ENCODE measurements at places on chromosomes 1 and 21.

DNA sequence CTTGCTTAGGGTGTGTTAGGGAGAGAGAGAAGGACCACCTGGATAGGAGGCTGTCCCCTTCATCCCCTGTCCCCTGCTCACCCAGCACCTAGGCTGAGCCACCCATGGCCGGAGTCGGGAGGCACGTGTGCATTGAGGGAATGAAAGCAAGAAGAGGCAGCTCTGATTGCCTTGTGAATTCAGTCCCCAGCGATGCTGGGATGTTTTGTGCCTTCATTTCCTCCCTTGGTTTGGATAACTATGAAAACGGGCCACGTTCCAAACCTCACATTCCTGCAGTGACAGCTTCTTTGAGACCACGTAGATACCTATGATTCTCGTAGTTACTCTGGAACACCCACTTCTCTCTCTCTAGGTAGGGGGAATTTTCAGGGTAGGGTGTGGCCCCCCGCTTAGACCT is 67.1 kb downstream of the MAN1C1 start:
- no peak for DNase-seq

- DNase-seq = no peak
Observed at GRCh38 chr1:29356663-29357062, 120.3 kb downstream of the PTPRU start.

DNA sequence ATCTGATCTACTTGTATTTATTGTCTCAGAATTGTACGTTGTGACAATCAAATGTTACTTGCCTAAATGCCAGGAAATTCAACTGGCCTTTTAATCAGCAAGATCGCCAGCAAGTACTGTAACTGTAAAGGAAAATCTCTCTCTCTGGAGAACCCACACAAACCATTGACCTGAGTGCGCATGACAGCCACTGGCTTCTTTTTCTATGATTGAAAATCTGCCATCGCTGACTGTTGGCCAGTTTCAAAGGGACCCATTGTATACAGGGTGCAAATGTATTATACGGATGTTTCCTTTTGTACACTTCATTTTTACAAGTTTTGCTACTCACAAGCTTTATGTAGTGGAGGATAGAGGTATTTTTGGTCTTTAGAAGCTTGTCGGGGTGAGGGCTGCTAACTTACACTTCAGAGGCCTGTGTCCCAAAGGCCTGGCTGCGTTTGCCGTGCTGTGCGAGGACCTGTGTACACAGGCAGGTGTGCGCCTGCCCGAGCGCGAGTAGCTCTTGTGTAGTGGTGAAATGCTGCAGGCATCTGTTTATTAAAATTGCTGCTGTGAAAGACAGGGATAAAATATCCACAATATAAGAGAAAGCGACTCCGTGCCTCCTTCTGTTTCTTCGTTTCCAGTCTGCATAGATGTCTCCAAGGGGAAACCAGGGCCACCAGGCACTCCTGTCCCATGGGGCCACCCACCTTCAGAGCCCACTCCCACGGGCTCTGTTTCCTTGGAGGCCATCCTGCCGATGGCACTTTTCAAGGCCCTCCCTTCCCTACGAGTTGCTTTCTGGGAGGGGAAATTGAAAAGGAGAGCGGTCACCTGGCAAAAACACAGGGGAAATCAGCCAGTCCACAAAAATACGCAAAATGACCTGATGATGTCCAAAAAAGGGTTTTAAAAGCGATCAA is 25.3 kb upstream of the TRAPPC10 start:
- DNase-seq = no peak

DNA sequence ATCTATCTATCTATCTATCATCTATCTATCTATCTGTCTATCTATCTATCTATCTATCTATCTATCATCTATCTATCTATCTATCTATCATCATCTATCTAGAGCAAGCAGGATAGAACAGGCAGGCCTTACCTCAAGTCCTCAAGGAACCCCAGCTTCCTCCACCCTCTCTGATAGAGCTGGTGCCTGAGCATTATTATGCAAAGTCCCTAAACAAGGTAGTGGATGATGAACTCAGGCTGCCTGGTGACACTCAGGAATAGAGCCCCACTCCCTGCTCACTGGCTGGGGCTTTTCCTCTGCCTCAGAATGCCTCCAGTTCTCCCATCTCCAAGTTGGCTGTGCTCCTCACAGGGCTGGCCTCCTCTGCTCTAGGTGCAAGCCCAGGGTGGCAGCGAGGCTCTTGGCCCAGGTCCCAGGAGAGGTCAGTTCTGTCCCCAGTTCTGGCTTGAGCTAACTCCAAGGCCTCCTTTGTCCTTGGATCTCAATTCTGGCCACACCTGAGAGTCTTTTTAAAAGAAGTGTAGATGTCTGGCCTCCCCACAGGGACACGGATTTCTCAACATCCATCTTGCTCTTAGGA is 60.2 kb downstream of the PCP4 start:
- DNase-seq = no peak

DNA sequence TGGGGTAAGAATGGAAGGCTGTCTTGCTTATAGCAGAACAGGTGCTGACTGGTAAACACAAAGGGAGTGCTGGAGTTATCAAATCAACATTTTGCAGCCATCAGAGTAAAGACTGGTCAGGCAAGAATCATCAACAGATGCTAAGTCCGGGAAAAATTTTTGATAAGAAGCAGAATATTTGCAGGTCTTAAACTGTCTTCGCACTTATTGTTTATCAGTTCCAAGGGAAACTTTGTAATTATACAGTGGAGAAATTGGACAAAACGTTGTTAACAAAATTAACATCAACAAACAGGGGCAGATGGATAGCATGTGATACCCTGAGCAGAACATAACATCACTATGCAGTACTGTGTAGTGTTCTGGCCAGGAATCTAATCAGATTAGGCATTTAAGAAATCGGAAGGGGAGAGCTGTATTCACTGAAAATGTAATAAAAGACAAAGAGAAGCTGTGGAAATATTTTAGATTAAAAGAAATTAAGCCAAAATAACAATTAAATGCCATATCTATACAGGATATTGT is 127.1 kb downstream of the DAB1 start:
- DNase-seq = no peak

- DNase-seq = no peak
Observed at GRCh38 chr1:221801773-221802516, 60.1 kb upstream of the DUSP10 start.

- DNase-seq = no peak
Observed at GRCh38 chr1:39116116-39116607, 88.3 kb upstream of the MACF1 start.

GRCh38 chr1:116390195-116390594 is 17.2 kb downstream of the ATP1A1 start:
- no peak for DNase-seq

DNA sequence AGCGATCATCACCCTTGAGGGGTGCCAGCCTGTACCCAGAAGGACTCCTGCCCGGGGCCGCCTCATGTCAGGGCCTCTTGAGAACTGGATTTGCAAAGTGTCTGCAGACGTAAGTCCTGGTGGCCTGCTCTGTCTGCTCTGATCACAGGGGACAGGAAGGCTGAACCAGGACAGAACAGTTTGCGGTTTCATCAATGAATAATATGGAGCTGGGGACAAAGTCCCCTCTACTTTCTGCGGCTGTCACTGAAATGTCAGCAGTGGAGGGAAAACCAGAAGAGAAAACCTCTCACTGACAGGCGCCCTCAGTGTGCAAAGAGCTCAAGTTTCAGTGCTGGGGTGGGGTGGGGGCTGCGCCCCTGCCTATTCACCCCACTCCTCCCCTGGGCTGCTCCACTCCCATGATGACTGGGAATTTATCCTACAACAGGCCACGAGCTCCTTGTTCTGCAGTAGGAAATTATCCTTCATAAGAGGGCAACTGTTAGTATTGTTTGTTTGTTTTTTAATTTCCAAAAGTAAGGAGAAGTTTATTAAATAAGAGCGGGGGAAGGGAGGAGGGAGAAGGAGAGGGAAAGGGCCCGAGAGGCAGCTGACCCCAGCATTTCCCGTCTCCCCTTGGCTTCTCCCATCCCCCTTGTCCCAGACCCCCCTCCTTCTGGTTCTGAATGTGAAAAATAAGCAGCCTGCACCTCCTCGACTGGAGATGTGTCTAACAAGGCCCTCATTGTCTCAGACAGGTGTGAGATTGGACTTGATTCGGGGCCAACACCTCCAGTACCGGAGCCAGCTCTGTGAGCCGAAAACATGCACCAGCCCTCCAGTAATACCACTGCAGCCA is 149.2 kb downstream of the CLIC6 start:
- no peak for DNase-seq

- DNase-seq = no peak
Observed at GRCh38 chr21:43295066-43295958, 126.5 kb downstream of the CRYAA start.

DNA sequence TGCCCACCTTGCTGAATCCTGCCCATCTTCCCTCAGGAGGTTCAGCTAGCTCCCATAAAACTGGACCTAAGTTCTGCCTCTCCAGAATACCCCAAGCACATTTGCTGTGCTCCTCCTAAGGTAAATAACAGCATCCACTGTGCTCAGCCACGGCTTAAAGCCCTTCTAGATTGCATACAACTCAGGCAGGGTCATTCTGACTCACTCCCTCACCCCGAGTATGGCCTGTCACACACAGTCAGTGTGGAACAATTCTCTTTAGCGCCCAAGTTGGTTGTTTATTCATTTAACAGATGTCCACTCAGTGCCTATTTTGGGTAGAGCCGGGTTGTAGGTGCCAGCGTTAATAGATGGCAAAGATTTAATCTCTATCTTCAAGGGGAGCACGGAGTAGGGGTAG is 147.5 kb upstream of the EDN2 start:
- no peak for DNase-seq
